ENCODE measurements at places on chromosomes 2 and 18. TPM values are rescaled to one million over a fixed set of nuclear protein-coding genes. Genes with fewer than 3 reads are reported as not detected.
A peak's percentile ranks its signal among the peaks of the same experiment; 100 is the strongest.

Gene MAP4K4
- 157 TPM for total RNA-seq

Gene SP5
- total RNA-seq: not detected

Gene GALM
- 6.6 TPM for total RNA-seq

Gene CRYGC
- total RNA-seq: not detected

Gene ASB3
- total RNA-seq: 18.7 TPM

Gene MTCL1
- total RNA-seq: 8.9 TPM

Gene EIPR1
- total RNA-seq: 37.0 TPM

Gene COX7A2L
- total RNA-seq: 85.2 TPM

Gene RAD51AP2
- 0.24 TPM for total RNA-seq

Gene FKBP1B
- 3.7 TPM for total RNA-seq

Gene DLGAP1
- 135 TPM for total RNA-seq

DNA sequence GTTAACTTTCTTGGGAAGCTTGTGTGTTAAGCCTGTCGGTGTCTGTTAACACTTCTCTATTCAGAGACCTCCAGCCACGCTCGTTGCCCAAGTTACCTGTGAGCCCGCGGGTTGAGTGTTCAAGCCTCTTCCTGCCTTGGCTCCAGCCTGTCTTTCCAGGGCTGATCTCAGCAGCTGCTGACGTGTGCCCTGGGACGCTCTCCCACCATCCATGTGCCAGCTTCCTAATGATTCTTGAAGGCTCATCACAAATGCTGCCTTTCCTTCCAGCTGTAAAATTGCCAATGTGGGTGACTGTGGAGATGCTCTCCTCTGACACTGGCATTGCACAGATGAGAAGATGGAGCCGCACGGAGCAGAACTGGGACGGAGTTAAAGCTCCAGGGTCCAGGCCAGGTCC lies 6.1 kb downstream of the RNF144A start:
- DNase-seq: no peak

DNA sequence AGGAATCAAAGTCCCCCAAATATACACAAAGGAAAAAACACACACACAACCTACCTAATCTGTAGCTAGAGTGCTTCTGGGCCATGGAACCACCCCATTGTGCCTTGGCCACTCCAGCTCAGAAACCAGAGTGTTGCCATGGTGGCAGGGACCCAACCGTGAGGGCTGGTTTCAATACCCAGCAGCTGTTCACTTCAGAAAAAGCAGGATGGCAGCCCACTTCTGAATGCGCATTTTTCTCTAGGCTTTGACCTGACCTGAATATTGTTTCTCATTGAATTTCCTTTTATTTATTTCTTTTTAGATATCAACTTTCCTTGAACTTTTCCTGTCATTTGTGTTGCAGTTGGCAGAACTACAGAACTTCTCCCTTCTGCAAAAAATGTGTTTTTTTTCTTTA lies 43.0 kb upstream of the EHBP1 start:
- no peak for DNase-seq

DNA sequence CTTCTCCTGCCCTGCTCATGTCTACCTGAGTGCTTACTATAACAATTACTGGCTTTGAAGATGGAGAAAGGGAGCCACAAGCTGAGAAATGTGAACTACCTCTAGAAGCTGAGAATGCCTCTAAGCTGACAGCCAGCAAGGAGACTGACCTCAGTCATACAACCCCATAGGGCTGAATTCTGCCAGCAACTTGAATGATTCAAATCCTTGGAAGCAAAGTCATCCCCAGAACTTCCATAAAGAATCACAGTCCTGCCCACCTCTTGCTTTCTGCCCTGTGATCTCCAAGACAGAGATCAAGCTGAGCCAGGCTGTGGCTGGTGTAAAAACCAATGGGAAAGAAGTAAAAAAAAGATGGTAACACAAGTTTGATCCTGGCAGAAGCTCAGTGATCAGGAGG lies 288.2 kb upstream of the SPHKAP start:
- no peak for DNase-seq

- DNase-seq: no peak
These were observed 48.5 kb downstream of the MBOAT2 start for GRCh38 chr2:8954990-8955389.

DNA sequence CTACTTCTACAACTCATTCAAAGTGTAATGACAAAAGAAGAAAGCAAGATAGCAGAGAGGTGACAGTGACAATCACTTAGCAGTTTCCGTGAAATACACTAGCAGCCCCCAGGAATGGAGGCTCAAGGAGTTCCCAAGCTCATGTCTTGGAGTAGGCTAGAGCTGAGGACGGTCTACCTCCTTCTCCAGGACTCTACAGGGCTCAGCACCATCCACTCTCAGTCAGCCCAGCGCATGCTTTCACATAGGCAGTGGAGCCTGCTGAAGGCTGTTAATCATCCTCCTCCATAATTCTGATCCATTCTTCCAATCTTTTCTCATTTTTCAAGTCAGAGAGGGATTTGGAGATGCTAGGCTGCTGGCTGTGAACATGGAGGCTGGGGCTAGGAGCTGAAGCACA lies 85.6 kb downstream of the MYT1L start:
- no peak for DNase-seq

GRCh38 chr2:200177971-200178911 lies 128.3 kb upstream of the SPATS2L start:
- no peak for DNase-seq

DNA sequence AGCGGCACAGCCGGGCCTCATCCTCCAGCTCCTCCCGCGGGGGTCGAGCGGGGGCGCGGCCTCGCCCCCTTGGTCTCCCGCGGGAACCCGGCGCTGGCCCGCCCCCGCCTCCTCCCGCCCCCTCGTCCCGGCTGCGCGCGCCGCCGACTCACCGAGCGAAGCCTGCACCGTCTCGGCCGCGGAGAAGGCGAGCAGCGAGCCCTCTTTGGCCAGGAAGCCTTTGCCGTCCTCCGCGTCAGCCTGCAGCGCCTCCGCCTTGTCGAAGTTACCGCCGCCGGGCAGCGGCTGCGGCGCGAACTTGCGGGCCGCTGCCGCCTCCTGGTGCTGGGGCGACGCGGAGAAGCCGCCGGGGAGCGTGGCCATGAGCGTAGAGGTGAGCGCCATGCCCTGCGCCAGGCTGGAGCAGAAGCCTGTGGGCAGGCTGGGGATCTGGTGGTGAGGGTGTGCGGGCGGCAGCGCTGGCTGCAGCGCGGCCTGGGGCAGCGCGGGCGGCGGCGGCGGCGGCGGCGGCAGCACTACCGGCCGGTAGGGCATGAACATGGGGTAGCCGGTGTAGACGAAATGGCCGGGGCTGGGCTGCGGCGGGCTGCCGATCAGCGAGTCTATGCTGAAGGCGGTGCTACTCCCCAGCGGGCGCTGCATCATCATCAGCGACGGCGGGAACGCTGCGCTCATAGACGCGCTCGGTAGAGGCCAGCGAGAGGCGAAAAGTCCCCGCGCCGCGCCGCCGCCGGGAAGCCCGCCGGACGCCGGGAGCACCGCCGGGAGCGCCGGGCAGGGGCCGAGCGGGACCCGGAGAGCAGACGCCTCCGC lies 683 bp downstream of the GBX2 start:
- DNase-seq: peak; percentile 35

GRCh38 chr18:35732636-35733035 lies 151.1 kb downstream of the GALNT1 start:
- DNase-seq: no peak

DNA sequence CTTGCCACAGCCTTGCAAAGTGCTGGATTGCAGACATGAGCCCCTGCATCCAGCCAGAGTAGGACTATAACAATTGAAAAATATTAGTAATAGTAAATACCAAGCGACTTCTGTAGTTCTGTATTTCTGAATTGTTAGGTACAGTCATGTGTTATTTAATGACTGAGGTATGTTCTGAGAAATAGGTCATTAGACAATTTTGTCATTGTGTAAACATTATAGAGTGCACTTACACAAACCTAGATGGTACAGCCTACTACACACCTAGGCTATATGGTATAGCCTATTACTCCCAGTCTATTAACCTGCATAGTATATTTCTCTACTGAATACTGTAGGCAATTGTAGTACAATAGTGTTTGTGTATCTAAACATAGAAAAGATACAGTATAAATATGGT lies 92.1 kb downstream of the GALNT1 start:
- no peak for DNase-seq

DNA sequence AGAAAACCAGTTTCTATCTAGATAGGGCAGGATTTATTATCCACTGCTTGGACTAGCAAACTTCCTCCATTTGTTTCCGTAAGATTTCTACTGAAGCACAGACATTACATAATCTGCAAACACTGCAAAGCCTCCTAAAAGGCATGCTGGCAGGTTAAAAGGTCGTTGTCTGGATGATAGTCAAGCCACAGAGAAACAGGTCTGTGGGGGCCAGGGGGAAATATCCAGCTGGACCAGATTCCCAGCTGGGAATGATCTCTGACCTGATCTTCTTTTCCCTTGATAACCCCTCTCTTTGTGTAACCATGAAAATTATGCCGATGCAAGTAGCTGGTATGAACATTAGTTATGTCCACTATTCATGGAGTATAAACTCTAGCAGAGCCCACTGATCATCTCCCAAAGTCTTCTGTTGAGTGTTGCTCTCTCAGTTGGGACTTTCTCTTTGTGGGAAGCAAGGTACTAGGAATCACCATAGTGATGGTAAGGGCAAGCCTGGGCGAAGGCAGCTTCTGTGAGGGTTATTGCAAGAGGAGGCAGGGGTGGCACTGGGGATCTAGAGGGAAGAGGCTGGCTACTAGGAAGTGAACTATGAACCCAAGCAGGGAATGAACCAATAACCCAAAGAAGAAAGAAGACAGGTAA lies 61.3 kb downstream of the GDF7 start:
- DNase-seq: no peak

DNA sequence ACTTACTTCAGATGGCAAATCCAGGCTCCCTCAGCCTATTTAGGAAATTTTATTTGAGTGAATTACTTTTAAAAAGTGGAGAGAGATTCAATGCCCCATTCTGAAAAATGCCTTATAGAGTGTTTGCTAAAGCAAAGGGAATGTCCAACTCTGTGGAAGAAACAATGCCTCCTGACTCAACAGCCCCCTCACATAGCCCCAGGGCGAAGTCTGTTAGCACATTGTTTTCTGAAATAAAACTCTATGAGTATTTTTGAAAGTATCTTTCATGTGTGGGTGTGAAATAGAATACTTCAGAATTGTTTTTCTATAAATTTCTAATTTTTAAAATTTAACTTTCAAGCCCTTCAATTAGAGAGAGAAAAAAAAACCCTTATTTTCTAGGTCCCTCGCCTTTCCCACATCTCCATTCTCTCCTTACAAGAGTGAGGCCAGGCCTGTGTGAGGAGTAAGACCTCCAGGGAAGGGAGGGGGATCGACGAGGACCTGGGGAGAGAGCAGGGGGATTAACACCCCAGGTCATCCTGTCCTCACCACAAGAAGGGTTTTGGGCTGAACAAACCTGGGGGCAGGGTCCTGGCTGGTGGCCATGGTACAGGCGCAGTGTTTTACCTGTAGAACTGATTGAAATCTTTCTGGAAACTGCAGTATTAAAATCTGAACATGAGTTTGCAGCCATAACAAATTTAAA lies 141.4 kb downstream of the SNTG2 start:
- no peak for DNase-seq

- no peak for DNase-seq
These were observed 141.6 kb downstream of the HDAC4 start for GRCh38 chr2:239259173-239259572.

DNA sequence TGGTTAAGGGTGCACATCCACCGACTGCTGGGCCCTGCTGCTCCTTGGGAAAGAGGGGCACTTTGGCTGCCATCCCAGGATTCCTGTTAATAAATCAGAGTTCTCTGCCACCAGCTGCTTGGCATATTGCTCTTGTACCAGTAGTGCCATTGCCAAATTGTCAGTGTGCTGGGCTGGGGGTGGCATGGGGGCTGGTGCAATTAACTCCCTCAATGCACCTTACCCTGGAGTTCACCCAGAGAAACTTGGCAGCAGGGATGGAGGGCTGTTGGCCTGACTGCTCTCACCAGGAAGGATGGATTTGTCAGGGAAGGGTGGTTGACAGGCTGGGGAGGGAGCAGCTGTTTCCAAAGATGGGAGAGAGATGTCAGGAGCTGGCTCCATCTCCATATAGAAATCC lies 94.6 kb upstream of the SKOR2 start:
- DNase-seq: no peak

- no peak for DNase-seq
These were observed 245.0 kb upstream of the RND3 start for GRCh38 chr2:150732491-150732890.

DNA sequence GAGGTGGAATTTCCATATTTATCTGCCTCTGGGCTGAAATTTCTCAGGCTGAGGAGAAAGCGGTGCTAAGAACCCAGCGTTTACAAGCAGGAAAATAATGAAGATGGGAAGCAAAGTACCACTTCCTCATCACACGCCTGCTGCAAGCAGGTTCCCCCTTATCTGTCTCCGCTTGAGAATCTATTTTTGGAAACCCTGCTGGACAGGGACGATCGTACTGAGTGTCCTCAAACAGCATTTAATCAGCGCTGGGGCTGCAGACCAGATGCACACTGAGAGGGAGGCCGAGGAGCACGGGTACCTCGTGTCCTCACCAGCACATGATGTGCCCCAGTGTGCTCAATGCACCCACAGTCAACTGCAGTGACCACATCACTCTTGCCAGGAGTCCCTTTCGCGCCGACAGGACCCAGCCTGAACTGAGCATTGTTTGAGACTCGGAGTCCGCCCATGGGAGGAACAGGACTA lies 160.4 kb downstream of the HDAC4 start:
- no peak for DNase-seq

DNA sequence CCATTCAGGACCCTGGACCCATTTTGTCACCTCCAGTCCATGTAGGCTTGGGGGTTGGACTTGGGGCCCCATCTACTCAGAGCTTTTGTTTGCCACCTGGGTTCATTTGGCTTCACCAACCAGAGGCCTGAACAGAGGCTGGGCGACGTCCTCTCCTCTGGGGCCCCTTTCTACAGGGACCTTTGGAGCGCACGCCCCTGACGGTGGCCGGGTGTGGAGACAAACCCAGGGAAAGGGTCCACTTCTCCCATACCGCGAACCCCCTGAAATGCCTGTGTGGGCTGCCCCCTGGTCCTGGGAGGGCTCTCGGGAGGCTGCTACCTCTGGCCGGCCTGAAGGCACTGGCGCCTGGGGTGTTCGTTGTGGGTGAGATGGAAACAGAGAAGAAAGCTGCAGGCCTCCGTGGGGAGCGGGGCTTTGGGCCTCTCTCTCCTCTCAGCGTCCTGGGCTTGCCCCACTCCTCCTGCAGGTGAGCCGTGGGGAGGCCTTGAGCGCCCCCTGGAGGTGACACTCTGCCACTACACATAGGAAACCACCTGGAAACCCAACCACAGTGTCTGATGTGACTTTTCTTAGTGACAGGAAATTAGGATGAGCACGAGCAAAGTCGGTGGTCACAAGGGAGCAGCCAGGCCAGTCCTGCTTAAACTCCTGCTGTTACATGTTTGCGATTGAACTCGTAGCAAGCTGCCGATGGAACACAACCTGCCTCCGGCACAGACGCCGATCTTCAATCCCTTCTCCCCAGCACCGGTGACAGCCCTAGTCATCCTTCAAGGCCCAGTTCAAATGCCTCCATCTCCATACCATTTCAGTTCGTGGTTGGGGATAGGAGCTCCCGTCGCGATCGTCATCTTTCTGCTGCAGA lies 12.0 kb upstream of the NTSR2 start:
- peak; percentile 56 for DNase-seq

GRCh38 chr2:220701115-220701514 lies 871.0 kb downstream of the EPHA4 start:
- DNase-seq: no peak
